Stimulated activated CD4-positive, alpha-beta T cell treated with anti-CD3 and anti-CD28 coated beads, Interleukin-12 subunit alpha, Interleukin-12 subunit beta, amount 100 ng/mL, for 4 hours (primary cell): ENCODE measurements at places on chromosomes 11 and 22.
A peak's percentile ranks its signal among the peaks of the same experiment; 100 is the strongest.

DNA sequence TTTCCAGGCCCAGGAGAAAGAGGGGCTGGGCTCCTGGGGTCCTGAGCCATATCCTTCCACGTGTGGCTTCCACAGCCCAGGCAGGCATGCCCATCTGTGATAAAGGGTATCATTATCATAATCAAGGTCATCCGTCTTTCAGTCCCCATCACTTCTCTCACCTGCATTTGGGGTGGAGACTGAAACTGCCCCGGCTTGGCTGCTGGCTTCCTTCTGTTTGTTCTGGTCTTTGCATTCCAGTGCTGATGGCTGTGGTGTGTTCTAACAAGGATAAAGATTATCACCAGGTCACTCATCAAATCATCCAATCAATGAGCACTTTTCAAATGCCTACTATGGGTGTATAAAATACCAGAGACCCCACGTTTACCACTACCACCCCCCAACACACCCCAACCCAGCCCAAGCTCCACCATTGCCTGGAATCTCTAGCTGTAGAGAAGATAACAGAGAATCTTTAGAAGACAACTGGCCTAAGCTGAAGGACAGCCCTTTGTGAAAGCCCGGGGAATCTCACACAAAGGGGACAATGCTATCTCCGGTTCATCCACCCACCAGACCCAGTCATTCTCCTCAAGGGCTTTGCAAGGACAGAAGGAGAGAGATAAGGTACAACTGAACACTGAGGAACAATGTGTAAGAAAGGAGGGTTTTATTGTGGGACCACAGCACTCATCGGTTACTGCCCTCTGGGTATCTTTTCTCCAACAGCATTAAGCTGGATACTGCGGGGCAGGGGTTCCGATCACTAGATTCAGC, 54.9 kb downstream of the AHNAK start:
- no peak for DNase-seq

GRCh38 chr11:18721561-18722292, 4.3 kb downstream of the IGSF22 start:
- peak; percentile 40 for DNase-seq

DNA sequence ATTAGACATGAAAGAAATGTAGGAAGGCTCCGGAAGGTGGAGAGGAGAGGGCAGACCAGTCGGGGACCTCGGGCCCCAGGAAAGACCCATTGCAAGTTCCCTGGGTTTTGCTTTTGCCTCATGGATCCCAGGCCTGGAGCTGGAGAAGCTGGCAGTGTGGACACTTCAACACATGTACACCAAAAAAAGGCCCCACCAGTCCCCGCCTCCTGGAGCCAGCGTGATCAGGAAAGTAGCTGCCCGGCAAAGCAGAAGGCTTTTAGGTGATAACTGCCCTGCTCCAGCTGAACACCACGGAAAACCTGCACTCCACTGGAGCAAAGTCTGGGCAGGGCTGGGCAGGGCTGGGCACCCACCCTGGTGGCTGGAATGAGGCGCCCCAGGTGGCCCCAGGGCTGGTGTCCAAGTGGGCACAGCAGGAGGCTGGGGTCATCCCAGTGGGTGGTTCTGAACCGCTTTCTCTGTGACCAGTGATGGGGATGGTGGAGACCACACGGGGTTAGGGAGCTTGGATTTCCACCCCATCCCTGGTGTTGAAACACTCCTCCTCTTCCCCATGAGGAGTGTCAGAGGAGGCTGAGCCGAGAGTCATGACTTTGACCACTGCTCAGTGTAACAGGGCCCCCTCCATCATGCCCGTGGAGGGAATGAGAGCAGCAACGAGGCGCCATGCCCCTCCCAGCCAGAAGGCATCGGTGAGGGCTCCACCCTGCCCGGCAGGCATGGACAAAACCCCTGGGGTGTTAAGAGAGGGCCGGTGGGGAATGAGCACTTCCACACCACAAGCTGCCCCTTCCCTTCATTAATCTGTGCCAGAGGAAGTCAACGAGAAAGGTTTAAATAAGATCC, 16.9 kb upstream of the MUC5AC start:
- DNase-seq = no peak

GRCh38 chr22:16658068-16658467, 65.5 kb upstream of the CCT8L2 start:
- no peak for DNase-seq

GRCh38 chr11:118434553-118435289, 1.6 kb upstream of the KMT2A start:
- peak; percentile 25 for DNase-seq

DNA sequence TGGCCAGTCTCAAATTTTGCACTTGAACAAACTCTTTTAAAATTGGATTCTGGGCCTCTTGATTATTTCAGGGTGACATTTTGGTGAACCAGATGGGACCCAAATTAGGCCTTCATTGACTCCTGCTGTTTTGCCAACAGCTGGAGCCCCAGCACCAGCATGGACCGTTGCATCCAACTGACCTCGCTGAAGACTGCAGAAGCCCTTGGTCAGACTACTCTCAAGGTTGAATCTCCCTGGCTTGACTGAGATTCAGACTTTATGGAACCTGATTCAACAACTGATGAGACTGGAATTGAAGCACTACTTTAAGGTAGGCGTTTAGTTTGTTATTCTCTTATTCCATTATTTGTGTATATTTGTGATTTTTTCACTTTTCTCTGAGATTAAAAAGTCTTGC, 41.7 kb downstream of the NARS2 start:
- DNase-seq = no peak

- DNase-seq = no peak
Measured at GRCh38 chr11:44235765-44236201, 74.2 kb downstream of the ALX4 start.

- DNase-seq = no peak
Measured at GRCh38 chr22:20630873-20631617, 123.6 kb downstream of the MED15 start.

DNA sequence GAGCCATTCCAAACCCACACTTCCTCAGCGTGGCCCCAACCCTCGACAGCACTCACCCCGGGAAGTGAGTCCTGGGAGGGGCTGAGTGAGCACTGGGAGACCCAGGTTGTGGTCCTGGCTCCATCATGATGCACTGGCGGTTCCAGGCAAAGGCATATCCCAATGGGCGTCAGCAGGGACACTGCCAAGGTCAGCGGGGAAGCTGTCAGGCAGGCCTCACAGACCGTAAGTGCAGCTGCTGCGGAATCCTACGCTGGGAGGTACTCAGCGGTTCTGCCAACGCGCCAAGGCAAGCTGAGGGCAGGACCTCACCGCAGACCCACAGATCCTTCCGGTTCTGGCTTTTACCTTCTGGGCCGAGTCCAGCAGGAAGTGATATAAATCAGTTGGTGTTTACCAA, 1.4 kb upstream of the GAL3ST1 start:
- DNase-seq = no peak

DNA sequence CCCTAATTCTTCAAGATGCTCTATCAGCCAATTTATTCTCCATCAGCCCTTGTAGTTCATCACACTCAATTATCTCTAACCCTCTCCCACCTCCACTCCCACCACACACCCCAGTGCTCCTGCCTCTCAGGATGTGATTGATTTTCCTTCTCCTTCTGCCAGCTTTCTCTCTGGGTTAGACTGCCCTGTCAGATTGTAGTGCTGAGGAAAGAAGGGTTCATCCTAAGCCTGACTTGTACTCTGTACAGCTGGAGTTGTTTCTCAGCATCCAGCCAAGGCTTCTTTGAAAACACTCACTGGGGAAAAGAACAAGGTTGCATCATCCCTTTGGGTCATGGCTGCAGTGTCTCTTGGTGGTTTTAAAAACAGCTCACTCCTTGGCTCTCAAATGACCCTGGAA, 61.2 kb downstream of the CECR2 start:
- no peak for DNase-seq

- no peak for DNase-seq
Measured at GRCh38 chr11:32529994-32530588, 53.5 kb upstream of the EIF3M start.

DNA sequence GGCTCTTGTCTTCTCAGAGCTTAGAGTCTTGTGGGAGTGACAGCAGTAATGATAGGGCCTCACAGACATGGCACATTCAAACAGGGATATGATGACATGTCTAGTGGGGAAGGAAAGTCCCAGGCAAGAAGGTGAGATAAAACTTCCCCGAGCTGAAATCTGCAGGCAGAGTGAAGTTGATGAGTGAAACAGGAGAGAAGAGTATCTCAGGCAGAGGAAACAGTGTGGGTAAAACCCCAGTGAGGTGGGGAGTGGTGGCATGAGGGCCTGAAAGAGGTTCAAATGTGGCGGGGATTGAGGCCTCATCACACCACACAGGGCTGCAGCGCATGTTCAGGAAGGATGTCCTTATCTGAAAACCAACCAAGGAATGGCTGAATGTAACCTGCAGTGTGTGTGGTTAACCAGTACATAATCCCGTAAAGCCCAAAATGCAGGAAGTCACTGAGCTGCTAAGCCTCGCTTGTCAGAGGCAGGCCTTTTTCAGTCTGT, 153.8 kb upstream of the E2F8 start:
- no peak for DNase-seq

DNA sequence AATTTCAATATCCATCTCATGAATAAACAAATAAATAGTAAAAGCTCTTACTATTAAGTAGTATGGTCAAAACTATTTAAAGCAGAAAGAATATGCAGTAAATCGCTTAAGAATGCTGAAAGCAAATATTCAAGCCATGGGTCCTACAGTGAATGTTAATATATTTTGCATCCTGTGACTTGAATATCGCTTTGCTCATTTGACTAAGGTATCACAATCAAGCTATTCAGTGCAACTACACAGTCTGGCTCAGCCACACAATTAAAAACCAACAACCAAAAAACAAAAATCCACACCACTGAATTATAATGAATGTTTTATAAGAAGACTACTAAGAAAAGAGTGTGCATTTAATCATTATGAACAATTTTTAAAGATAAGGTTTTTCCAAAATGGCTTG, 45.3 kb downstream of the RAB6A start:
- DNase-seq = no peak

- DNase-seq = no peak
Measured at GRCh38 chr22:30361916-30362650, 5.3 kb downstream of the CCDC157 start.

DNA sequence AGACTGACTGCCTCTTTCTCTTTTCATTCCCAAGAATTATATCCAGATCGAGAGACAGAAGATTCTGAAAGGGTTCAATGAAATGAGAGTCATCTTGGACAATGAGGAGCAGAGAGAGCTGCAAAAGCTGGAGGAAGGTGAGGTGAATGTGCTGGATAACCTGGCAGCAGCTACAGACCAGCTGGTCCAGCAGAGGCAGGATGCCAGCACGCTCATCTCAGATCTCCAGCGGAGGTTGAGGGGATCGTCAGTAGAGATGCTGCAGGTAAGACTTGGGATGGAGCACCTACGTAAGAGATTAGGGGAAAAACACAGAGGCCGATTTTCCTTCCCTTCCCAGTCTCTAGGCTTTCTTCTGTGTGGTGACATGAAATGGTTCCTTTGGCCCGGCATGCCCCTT, 8.7 kb downstream of the TRIM22 start:
- no peak for DNase-seq

- no peak for DNase-seq
Measured at GRCh38 chr11:74870485-74870884, 78.4 kb downstream of the XRRA1 start.

- DNase-seq = no peak
Measured at GRCh38 chr11:44357711-44358110, 47.8 kb upstream of the ALX4 start.
